ENCODE measurements at places on chromosomes 1 and 21.

DNA sequence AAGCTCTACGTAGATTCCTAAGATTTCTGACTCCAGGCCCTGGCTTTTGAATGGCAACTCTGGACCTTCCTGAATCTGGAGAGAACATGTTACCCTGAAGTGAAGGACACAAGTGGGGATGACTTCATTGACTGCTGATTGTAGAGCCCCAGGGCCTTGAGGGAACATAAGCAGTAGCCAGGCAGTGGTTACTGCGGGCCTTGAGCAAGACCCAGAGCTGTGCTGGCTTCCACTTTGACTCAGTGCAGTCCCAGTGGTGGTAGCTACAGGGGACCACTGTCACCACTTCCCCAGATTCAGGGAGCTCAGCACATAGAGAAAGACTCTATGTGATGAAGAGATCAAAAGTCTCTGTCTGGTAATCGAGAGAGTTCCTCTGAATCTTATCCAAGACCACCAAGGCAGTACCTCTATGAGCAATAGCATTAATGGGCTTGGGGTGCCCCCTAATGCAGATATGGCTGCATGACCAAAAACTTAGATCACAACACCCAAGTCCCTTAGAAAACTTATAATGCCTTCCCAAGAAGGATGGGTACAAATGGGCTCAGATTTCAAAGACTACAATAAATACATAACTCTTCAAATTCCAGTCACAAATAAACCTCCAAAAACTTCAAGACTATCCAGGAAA, 1278.3 kb downstream of the AMY1C start:
- no peak for DNase-seq

GRCh38 chr1:2452201-2452931, 23.7 kb upstream of the PLCH2 start:
- DNase-seq, result no peak

- no peak for DNase-seq
Measured at GRCh38 chr1:24438423-24438901, 22.9 kb downstream of the NIPAL3 start.

GRCh38 chr1:56434025-56434424, 145.3 kb downstream of the PLPP3 start:
- DNase-seq, result no peak

DNA sequence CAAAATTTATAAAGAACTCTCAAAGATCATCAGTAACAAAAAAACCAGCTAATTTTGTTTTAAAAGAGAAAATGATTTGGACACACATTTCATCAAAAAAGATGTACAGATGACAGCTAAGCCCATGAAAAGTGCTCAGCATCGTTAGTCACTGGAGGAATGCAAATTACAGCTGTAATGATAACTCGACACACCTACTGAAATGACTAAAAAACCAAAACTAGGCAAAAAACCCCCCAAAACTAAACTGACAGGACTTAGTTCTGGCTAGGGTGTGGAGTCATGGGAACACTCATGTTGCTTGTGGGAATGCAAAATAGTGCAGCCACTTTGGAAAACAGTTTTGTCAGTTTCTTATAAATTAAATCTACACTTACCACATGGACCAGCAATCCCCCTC, 59.5 kb downstream of the CNIH3 start:
- DNase-seq, result no peak

DNA sequence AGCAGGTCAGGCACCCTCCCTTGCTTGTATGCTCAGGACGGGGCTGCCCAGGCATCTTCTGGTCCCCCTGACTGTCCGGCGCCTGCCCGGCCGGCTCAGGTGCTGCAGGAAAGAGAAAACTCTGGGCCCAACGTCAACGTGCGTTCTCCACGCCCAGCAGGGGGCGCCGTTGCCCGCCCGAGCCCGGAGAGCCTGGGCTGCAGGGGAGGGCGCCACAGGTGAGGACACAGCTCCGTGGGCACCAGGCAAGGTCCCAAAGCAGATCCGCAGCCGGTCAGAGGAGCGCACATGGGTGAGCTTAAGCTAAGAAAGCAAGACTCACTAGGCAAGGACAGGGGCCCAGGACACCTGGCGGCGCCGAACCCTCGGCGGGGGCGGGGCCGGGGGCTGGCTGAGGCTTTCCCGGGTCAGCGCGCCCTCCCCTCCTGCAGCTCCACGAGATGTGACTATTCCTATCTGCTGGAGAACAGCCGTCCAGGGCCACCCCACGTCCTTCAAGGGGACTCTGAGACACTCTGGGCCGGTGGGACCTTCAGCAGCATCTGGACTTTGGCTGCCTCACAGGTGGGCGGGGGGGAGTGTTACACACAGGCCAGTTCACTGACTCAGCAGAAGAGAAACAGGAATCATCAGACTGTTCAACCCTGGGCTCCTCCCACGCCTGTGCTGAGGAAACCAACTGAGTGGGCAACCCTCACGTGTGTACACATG, 29.3 kb downstream of the KRTAP10-1 start:
- no peak for DNase-seq

GRCh38 chr1:203104789-203105390, 19.1 kb upstream of the MYOG start:
- DNase-seq, result no peak

GRCh38 chr21:44449473-44450363, 5.6 kb upstream of the LRRC3 start:
- DNase-seq, result no peak

GRCh38 chr1:110463725-110464124, 12.8 kb downstream of the PROK1 start:
- no peak for DNase-seq

DNA sequence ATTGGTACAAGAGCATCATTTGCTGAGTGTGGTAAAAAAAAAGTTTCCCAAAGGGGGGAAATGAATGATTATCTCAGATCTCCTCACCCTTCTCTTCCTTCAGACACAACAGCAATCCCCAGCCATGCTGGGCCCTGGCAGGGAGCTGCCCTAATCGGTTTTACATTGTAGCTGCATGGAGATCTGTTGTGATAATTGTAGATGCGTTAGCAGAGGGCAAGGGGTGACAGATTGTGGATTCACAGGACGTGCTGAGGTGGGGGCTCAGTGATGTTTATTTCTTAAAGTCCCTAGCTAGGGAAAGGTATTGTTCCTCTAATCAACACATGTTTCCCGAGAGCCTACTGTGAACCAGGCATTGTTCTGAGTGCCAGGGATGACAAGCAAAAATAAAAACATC, 304.1 kb downstream of the PBX1 start:
- DNase-seq, result no peak

GRCh38 chr1:6874298-6874697, 89.0 kb downstream of the CAMTA1 start:
- no peak for DNase-seq

DNA sequence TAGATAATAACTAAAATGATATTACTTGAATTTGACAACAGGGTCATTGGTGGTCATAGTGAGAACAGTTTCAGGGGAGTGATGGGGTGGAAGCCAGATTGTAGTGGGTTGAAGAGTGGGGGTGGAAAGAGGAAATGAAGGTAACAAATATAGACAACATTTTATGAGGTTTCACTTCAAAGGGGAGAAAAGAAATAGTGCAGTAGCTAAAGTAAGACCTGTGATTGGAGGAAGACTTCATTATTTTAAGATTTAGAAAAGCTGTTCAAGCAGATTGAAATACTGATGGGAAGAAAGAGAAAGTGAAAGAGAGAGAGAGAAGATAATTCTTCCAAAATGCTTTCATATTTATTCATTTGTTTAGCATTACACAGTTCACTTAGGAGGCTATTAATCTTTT, 52.0 kb upstream of the KCNA3 start:
- DNase-seq, result no peak

GRCh38 chr1:16147156-16147926, 8.5 kb downstream of the EPHA2 start:
- no peak for DNase-seq

- DNase-seq, result no peak
Measured at GRCh38 chr1:15618077-15618654, 908 bp downstream of the DDI2 start.

GRCh38 chr1:215779729-215780128, 212.6 kb downstream of the KCTD3 start:
- no peak for DNase-seq

DNA sequence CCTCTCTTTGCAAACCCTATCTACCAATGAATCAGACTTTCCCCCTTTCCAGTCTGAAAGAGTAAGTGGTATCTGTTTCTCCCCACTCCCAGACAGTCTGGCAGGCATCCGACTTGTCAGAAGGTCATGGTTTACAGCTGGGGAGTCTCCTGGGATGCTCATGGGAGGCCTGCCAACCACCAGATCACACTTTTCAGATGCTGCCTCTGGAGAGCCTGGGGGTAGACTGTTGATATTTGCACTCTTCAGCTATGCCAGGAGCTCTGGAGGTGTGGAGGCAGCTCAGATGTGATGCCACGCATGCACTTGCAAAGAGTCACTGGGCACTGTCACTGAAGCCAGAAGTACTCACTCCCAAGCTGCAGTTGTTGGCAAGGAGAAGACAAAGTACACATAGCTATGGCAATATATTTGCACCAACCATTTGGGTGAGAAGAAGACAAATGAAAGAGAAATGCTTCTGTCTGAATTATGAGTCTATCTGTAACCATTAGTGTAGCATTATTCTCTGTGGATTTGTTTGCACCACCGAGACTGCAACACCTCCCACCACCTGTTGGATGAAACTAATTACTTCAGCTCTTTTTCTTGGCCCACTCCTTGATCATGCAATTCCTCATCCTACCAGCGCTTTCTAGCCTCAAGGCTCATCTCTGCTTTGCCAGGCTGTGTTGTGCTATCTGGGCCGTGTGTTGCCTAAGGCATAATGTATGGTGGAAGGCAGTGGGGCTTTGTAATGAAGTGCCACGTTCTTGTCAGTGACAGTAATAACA, 133.0 kb upstream of the SPAG17 start:
- DNase-seq, result no peak

GRCh38 chr1:84570436-84571149, 3.6 kb downstream of the CTBS start:
- no peak for DNase-seq

Measured in vagina (tissue), 2 donors.